ENCODE measurements at places on chromosomes 16 and 17. TPM values are rescaled to one million over a fixed set of nuclear protein-coding genes. Genes with fewer than 3 reads are reported as not detected.

Gene IKZF3
- total RNA-seq, result 2.7 TPM

- no peak for DNase-seq
Observed at GRCh38 chr17:52648995-52649394, 490.5 kb upstream of the CA10 start.

Gene ZPBP2
- not detected for total RNA-seq

DNA sequence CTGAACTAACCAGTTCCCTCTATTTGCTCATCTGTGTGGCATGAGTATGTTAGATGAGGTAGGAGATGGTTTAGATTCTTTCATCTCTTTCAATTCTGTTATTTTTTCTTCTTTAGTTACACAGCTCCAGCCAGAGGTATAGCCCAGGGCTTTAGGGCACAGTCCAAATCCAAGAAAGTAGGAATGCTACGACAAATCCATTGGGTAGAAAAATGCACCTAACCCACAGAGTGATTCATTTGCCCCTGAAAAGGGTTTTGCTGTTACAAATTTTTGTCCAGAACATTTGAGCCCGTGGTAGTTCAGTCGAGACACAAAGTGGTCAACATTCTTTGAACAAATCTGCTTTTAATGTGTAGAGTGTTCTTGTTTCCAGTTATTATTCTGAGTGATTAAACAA lies 250.7 kb downstream of the HS3ST3A1 start:
- no peak for DNase-seq

DNA sequence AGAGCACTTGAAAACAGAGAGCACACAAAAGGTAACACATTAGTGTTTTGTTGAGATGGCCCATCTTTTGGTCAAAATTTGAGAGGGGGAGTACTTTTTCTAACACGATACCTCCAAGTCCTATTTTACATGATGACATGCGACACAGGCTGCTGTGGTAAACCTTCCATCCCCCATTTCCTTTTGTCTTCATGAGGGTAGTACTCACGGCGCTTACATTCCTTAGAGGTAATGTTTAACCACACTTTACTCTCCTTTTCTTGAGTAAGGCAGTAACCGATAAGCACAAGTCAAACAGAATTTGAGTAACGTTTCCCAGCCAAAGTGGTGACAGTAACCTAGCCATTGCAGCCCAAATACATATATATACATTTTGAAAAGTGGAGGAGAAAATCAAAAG lies 35.8 kb upstream of the PITPNM3 start:
- DNase-seq, result no peak

- DNase-seq, result peak; percentile 4
Observed at GRCh38 chr16:27928542-27928941, 135.0 kb downstream of the GSG1L start.

- DNase-seq, result no peak
Observed at GRCh38 chr16:77612596-77612995, 109.7 kb upstream of the NUDT7 start.

DNA sequence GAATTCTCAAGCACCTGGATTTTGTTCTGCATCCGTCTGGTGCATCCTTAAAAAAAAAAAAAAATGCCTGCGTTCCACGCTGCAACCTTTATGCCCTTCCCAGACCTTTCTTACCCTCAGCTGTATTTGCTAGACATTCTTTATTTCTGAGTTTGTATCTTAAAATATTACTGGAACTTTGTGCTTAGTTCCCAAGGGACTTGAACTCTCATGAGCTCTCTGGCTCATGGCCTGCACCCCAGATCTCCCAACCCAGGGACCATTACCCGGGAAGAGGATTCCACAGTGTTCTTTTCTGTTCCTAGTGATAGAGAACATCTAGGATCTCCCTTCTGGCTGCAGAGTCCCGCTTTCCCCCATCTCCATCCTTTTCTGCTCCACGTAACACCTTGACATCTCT lies 28.9 kb upstream of the CLEC18A start:
- DNase-seq, result no peak

DNA sequence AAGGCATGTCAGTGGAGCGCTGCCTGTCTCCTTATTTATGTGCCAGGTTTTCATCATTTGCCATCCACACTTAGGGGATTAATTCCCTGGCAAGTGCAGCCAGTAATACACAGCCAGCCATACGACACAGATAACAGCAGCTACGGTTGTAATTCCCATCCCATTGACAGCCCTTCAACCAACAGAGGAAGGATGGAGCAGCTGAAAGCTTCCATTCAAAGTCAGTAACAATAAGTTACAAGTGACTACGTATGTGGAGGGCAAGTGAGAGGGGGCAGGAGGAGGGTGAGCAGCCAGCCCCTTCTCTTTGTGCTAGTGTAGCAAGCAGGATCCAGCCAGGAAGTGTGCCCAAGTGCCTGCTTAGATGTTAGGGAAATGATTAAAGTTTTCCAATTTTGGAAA lies 53.8 kb upstream of the LYRM9 start:
- DNase-seq, result no peak

Gene SLC6A4
- under 0.01 TPM for total RNA-seq

- no peak for DNase-seq
Observed at GRCh38 chr16:64150193-64150592, 971.7 kb downstream of the CDH11 start.

- DNase-seq, result peak; percentile 10
Observed at GRCh38 chr16:46907061-46907774, 23.1 kb downstream of the GPT2 start.

DNA sequence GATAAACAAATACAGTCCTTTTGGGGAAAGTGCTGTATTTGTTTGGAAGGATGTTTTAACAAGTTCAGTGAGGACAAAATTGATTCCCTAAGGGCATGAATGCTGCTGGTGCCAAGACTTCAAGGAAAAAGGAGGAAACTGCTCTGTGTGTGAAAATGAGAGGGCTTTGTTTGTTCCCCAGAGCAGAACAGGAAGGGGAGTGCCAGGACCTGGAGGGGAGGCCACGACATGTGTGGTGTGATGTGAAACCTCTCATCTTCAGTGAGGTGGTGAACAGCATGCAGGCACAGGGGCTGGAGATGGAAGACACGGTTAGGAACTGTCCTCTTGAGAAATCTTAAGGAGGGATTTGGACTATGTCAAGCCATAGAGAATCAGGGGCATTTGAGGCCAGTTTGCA lies 46.6 kb upstream of the GRIN2A start:
- DNase-seq, result no peak

DNA sequence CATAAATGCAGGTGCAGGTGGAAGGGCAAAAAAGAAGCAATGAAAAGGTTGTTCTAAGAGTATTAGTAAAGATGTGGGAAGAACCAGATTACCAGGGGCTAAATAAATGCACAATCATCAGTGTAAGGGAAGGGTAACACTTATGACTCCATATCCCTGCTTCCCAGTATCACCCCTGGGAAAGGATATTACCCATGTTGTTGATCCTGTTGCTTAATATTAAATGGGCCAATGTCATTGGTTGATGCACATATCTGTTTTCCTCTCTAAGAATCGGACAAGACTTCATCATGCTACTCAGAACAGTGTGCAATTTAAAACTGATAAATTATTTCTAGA lies 34.7 kb upstream of the ABCA6 start:
- no peak for DNase-seq

- peak; percentile 54 for DNase-seq
Observed at GRCh38 chr16:2919511-2920255, 8.0 kb downstream of the FLYWCH1 start.

DNA sequence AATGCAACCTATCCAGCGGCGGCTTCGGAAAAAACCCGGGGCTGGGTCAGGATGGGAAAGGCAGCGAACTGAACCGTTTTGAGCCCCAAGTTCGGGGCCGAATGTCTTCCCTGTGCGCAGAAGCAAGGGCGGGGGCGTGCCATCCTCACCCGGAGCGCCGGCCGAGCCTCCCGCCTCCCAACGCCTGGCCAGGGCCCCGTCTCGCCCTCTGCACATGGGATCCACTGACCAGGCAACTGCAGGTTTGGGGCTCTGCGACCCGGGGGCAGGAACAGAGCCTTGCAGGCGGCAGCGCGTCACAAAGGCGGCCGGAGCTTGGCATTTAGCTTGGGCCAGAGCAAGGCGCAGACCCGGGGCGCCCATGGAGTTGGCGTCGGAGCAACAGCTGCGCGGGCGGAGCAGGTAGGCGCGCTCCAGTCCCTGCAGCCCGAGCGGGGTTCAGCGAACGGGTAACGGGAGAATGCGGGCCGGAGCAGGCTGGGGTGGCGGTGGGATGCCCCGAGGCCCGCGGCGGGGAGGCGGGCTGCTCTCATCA lies at the start of gene FBXO39:
Gene FBXO39, plus strand, starts transcription at position 345 of the 535 bp plus-strand sequence. CDS start 3,654 bp downstream, outside the sequence.
- no peak for DNase-seq

Gene PRSS27
- total RNA-seq, result 1.1 TPM

Data from thyroid gland (tissue), 4 donors.